Epithelial cell of umbilical artery (primary cell): ENCODE measurements at places on chromosomes 12 and 14. TPM values are rescaled to one million over a fixed set of nuclear protein-coding genes. Genes with fewer than 3 reads are reported as not detected.

The FAM161B gene
- 1.7 and 1.9 TPM in 2 replicates for total RNA-seq

The PLBD1 gene
- under 0.01 TPM in 1 of 2 replicates, not detected in the other for total RNA-seq

The REM2 gene
- total RNA-seq = under 0.01 TPM in 1 of 2 replicates, not detected in the other

The PLEKHG3 gene
- total RNA-seq = 1.9 and 4.1 TPM in 2 replicates

The A2M gene
- total RNA-seq = 3.5 and 6.5 TPM in 2 replicates
